Umbilical cord (tissue), 2 donors: ENCODE measurements at places on chromosomes 7 and 10. TPM values are rescaled to one million over a fixed set of nuclear protein-coding genes. Genes with fewer than 3 reads are reported as not detected.

GRCh38 chr7:25260862-25261494, 32.7 kb upstream of the NPVF start:
- DNase-seq = peak; percentile 79

GRCh38 chr7:67496589-67496988, 500.0 kb downstream of the TYW1 start:
- DNase-seq = peak; percentile 46

GRCh38 chr7:40899151-40899550, 764.3 kb downstream of the SUGCT start:
- peak; percentile 35 for DNase-seq

- no peak for DNase-seq
Observed at GRCh38 chr7:144787127-144787526, 48.7 kb downstream of the TPK1 start.

The PTF1A gene
- total RNA-seq = 7.5 TPM

The ARHGAP22 gene
- total RNA-seq = 10.4 TPM

The SFRP5 gene
- 0.48 TPM for total RNA-seq

DNA sequence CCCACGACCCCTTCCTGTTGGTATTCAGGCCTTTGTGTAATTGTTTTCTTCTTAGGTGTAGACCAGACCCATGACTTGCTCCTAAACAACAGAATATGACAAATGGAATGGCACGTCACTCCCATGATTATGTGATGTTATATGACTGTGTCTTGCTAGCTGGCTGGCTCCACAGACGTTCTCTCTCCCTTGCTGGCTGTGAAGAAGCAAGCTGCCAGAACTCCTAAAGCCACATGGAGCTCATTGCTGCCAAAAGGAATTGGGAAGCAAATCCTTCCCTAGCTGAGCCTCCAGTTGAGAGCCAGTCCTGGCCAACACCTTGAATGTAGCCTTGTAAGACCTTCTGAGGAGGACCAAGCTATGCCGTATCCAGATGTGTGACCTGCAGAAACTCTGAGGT, 74.2 kb downstream of the RAB18 start:
- DNase-seq = no peak

The DDC gene
- total RNA-seq = 8.9 TPM

The MINPP1 gene
- total RNA-seq = 28.4 TPM

- DNase-seq = peak; percentile 86
Observed at GRCh38 chr7:136528329-136528728, 340.1 kb upstream of the CHRM2 start.

The LRIT2 gene
- 1.7 TPM for total RNA-seq

- peak; percentile 32 for DNase-seq
Observed at GRCh38 chr7:89002981-89003956, 207.7 kb upstream of the TEX47 start.

DNA sequence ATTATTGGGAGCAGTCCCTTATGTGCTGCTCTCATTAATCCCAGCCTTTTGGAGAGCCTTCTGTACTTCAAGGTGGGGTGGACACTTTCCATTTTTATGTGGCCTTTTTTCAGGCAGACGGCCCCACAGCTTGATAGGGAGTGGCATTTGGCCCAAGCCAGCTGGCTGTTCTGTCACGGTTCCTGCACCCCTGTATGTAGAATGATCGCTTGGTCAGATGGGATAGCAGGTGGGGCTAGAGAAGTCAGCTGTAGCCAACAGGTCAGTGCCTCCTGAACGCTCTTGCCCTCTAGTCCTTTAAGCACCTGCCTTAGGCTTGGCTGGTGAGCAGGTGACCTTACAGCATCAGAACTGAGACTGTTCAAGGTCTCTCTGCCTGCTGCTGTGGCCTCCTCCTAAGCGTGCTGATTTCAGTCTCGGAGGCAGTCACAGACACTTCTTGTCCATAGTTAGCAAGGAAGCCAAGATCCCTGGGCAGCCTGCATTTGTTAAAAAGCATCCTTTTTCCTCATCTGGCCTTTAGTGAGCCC, 95.3 kb downstream of the LRRC4 start:
- DNase-seq = no peak

GRCh38 chr10:87861566-87861952, 1.8 kb downstream of the KLLN start:
- peak; percentile 71 for DNase-seq

The ASCC1 gene
- 39.0 TPM for total RNA-seq
